Mesothelial cell of epicardium (in vitro differentiated cells): ENCODE measurements at places on chromosomes 1 and 21.

DNA sequence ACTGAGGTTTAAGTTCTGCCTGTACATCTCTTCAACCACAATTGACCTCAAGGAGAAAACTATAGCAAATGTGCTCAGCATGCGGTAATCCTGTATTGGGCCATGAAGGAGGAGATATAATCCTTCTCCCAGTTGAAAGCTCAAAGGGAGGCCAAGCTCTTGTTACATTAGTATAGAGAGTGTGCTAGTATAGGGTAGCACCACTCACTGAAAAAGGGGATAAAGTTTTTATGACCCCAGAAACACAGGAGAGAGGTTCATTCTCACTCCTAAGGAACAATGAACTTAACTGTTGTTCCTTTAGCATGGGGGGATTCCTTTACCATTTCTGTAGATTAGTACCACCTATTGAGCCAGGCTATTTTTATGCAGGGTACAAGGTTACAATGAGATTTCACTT, 267.7 kb downstream of the LRRIQ3 start:
- DNase-seq = no peak

GRCh38 chr1:201708085-201708512, 120.9 kb upstream of the IPO9 start:
- no peak for DNase-seq

DNA sequence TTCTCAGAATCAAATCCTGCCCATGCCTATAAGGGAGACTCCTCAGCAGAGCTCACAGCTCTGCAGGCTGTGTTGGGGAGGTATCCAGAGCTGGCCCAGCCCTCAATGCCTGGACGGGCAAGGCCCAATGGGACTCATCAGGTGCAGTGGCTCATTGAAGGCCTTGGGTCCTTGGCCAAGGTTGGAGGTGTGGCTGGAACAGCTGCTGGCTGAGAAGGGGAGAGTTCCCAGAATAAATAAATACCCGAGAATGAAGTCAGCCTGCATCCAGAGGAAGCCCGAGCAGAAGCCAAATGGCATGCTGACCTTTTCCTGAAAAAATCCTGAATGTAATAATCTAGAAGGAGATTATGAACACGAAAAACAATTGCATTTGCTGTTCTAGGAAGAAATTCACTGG, 25.2 kb upstream of the IKBKE start:
- DNase-seq = no peak

DNA sequence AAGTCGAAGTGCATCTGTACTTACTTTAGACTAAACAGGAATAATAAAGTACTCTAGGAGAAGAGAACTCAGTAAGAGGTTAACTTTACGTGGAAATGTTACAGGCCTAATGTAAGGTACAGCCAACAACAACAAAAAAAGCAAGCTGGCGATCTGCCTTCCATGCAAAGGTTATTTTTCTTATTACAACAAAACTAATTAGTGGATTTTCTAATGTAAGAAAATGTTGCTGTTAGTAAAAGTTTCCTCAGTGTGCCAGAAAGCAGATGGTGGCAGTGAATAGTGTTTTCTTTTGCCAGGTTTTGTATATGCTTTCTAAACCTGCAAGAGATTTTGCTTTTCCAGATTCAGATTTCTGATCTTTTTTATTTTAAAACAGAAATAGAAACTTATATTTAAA, 179.2 kb downstream of the NFIA start:
- DNase-seq = no peak

DNA sequence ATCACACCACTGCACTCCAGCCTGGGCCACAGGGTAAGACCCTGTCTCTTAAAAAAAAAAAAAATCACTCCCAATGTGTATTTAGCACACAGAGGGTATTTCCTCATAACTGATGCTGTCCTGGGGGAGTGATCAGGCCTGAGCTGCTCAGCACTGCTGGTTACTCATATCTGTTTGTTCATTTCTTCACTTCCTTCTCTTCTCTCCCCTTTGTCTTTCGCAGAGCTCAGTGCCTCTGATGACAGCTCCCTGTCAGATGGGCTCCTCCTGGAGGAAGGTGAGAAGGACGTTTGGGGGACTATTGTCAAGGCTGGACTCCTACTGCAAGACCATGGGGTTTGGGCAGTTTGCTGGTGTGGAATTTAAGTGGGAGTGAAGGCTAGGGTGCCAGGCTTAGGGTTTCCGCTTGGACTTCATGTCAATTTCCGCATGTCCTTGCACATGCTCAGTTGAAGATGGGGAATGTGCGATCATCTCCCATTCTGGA, 13.0 kb downstream of the INAVA start:
- DNase-seq = no peak

- no peak for DNase-seq
Measured at GRCh38 chr1:78047106-78047505, 1.3 kb downstream of the GIPC2 start.

DNA sequence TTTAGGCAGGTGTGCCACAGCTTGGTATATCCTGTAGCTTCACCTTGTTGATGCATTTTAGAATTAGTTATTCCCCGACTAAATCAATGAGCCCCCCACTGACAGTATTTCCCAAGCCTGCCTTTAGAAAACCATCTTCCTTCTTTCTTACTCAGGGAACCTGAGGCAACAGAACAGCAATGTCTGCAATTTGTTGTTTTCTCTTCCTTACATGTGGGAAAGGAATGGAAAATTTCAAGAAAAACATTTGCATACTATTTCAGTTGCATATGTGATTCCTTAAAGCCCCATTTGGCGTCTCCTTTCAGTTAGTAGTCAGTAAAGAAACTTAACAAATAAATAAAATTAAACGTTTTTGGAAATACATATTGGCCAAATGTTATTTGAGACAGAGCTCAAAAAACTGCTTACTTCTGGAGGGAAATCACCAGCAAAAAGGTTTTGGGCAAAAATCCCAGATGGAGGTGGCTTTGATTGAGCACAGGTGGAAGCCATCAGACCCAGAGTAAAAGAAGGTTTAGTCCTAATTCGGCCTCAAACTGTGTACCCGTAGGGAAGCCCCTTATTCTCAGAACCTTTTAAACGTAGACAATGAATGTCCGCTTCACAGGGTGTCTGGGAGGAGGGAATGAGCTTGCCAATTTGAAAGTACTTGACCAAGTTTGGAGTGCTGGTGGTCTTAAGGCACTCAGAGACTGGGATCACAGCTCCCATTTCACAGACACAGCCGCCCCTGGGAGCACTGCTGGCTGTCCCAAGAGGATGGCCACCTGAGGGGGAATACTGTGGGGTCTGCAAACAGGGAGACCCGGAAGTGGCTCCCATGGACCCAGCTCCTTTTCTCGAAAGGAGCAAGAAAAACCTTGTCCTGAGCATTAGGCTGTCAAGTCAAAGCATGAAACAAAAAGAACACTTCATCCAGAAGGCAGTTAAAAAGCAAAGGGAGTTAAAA, 9.4 kb downstream of the LHX4 start:
- no peak for DNase-seq

GRCh38 chr21:31798842-31799704, 67.2 kb upstream of the SCAF4 start:
- DNase-seq = no peak

GRCh38 chr1:32215629-32216480, 6.3 kb downstream of the TMEM234 start:
- DNase-seq = no peak

- no peak for DNase-seq
Measured at GRCh38 chr1:1315435-1315954, 7.1 kb downstream of the PUSL1 start.

DNA sequence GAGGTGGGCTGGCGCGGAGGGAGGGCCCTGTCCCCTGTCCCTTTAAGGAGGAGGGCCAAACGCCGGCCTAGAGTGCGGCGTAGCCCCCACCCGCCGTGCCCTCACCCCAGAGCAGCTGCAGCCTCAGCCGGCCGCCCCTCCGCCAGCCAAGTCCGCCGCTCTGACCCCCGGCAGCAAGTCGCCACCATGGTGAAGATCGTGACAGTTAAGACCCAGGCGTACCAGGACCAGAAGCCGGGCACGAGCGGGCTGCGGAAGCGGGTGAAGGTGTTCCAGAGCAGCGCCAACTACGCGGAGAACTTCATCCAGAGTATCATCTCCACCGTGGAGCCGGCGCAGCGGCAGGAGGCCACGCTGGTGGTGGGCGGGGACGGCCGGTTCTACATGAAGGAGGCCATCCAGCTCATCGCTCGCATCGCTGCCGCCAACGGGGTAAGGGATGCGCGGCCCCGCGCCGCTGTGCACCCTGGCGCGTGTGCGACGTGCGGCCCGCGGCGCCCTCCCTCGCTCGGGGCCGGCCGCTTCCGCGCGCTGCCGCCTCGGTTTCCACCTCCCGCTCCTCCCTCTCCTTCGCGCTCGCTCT, at the start of gene PGM1:
TSS of gene PGM1 (plus strand) at position 109 of the 583 bp plus-strand sequence. CDS start at position 187, 78 bp downstream.
- DNase-seq = peak; percentile 59

- no peak for DNase-seq
Measured at GRCh38 chr1:230219174-230220067, 152.4 kb downstream of the GALNT2 start.

DNA sequence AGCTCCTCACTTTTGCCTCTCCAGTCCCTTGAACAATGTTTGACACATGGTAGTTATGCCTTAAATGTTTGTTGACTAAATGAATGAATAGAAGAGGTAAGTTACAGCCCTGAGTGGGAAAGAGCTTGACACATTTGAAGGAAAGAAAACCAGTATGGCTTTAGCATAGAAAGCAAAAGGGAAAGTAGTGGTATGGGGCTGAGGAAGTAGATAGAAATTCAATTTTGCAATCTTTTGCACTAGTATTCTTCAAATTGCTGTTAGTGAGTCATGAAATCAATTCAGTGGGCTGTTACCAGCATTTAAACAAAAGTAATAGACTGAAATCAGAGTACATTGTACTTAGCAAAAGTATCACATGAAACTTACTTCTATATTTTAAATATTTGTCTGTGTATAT, 21.1 kb downstream of the PLA2G4A start:
- no peak for DNase-seq

DNA sequence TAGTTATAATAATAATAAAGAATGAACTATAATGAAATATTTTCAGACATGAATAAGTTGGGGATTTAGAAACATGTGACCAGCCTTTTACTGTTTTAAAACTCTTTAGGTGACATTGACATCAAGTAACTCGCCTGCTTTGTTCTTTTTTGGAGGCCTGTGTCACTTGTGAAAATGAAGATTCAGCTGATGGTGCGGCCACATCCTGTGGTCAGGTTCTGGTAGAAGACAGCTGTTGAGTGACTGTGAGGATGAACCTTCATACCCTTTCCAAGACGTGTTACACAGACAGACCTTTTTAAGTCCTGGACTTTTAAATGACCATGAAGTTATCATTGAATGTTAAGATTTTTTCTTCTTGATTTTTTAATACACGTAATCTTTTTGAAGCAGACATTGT, 10.3 kb downstream of the UTS2 start:
- no peak for DNase-seq
